Mesenchymal stem cell (in vitro differentiated cells and primary cell): ENCODE measurements at places on chromosomes 5 and 9.

GRCh38 chr5:178668579-178668978 is 41.7 kb upstream of the CLK4 start:
- no peak overlapping the region for H3K4me3 ChIP-seq
- DNase-seq, result no peak
- H3K36me3 ChIP-seq, result no peaks in the 10 kb centered on the region
- H3K27ac ChIP-seq, result no peak overlapping the region

DNA sequence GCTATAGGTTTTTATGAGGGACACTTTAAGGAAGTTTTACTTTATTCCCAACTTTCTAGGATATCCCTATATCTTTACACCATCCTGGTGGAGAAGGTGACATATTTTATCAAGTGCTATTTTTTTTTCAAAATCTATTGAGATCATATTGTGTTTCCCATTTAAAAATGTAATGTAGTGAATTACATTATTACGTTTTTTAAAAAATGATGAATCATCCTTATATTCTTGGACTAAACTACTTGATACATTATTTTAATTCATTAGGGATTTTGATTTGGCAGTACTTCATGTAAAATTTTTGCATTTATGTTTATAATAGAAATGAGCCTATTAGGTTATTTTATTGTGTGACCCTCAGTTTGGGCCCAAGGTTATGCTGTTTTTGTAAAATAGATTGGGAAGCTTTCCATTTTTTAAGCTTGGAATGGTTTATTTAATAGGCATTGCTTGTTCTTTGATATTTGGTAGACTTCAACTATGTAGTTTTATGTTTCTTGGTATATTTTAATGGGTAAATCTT is 4.1 kb downstream of the TMEM38B start:
- H3K27me3 ChIP-seq, result peaks cover 4% of the 10 kb centered on the region
- H3K4me3 ChIP-seq, result no peak overlapping the region
- no peak overlapping the region for H3K27ac ChIP-seq
- DNase-seq, result no peak
- H3K36me3 ChIP-seq, result no peaks in the 10 kb centered on the region

DNA sequence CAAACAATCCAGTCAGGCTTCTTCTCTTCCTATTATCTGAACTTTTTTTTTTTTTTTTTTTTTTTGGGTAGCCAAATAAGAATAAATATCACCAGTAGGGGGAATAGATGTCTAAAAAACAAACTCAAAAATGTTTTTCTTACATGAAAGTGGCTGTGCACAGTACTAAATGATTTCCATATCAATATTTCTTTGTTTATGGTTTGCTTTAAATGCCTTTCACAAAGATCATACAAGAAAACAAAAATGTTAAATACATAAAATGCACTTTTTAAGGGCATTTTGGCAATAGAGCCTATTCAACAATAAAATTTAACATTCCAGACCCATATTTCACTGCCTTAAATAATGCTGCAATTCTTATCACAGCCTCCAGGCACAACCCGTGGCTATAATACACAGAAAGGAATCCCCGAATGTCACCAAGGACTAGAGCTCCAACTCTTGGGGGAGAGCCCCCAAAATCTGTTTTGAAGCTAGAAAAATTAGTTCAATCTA is 91.1 kb upstream of the TBCA start:
- no peaks in the 10 kb centered on the region for H3K36me3 ChIP-seq
- H3K4me1 ChIP-seq, result no peaks in the 10 kb centered on the region
- peak; percentile 15 for DNase-seq
- no peak overlapping the region for H3K27ac ChIP-seq

GRCh38 chr5:181099602-181100086 is 31.3 kb downstream of the OR2V1 start:
- H3K27ac ChIP-seq, result no peak overlapping the region
- H3K27me3 ChIP-seq, result peaks cover 18% of the 10 kb centered on the region
- H3K4me1 ChIP-seq, result peaks cover 1% of the 10 kb centered on the region
- no peak for DNase-seq
- H3K4me3 ChIP-seq, result no peak overlapping the region

- H3K36me3 ChIP-seq, result peaks cover 23% of the 10 kb centered on the region
- no peaks in the 10 kb centered on the region for H3K27me3 ChIP-seq
- H3K4me3 ChIP-seq, result peak overlapping the region; percentile 93
- H3K27ac ChIP-seq, result no peak overlapping the region
Measured at GRCh38 chr5:176648474-176649194, 1.4 kb downstream of the TSPAN17 start.

DNA sequence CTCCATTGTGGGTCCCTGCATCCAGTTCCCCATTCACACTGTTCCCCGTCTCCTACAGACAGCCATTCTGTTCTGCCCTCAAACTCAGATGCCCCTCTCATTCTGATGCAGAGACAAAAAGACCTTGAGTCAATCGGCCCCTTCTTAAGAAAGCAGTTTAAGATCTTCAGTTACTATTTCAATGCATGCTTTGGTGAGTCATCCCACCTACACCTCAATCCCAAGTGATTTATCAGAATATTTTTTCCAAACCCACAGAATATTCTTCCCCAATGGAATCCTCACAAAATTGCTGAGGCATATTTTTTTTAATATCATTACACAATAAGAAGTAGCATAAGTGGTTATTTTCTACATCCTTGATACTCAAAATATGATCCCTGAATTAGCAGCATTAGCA is 92.4 kb upstream of the SLC1A1 start:
- H3K4me3 ChIP-seq, result no peak overlapping the region
- no peak overlapping the region for H3K27ac ChIP-seq
- DNase-seq, result no peak

DNA sequence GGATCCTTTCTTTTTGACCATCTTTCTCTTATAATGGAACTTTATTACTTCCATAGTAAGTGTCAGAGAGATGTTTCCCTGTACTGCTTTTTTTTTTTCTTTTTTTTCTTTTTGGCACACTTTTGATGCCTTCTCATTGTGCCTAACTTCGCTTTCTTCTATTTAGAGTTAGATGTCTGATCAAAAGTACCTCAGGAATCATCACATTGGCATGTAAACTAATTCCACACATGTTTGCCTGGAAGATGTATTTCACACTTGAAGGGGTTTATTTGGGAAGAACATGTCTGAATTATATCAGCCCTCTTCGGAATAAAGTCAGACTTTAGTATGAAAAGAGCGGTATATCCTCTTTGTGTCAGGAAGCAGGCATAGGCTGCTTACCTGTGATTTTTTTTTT is 35.1 kb downstream of the SMARCA2 start:
- no peak overlapping the region for H3K4me3 ChIP-seq
- no peak for DNase-seq
- H3K27ac ChIP-seq, result peak overlapping the region; percentile 39
- H3K4me1 ChIP-seq, result peaks cover 7% of the 10 kb centered on the region

DNA sequence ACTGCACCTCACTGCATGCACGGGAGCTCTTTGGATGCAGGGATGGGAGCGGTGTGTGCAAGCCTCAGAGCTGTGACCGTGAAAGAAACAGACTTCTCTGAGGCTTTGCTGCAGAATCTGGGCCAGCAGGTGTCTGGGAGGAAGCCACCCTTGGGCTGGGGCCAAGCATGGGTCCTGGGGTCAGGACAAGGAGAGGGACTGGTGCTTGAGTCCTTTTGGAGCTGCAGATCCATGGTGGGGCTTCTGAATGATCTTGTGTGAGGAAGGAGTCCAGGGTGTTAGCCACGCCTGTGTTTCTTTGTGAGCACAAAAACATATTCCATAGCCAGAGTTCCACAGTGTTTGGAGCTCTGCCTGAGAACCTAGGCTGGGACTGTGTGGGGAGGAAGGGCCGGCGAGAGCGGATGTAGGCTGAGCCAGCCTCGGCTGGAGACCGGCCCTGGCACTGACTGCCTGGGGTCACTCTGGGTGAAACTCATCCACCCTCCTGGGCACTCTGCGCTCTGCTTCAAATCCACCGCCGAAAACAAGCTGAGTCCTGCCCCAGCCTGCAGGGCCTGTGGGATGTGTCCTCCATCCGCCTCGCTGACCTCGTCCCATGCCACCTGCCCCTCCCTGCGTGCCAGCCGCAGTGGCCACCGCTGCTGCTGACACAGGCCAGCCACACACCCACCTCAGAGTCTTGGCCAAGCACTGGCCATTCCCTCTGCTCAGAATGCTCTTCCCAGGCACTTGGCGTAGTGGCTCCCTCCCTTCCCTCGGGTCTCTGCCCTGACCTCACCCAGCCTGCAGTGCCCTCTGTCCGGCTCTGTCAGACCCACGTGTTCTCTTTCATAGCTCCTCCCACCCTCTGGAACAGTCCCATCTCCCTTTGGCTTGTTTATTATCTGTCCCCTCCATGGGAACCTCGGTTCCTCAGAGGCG is 26.7 kb downstream of the ERGIC1 start:
- H3K27me3 ChIP-seq, result no peaks in the 10 kb centered on the region
- H3K4me1 ChIP-seq, result peaks cover 42% of the 10 kb centered on the region
- no peak overlapping the region for H3K4me3 ChIP-seq
- H3K27ac ChIP-seq, result peak overlapping the region; percentile 11

GRCh38 chr5:34415559-34416198 is 240.4 kb upstream of the RAI14 start:
- peaks cover 2% of the 10 kb centered on the region for H3K4me1 ChIP-seq
- H3K27me3 ChIP-seq, result no peaks in the 10 kb centered on the region
- peak; percentile 78 for DNase-seq
- H3K27ac ChIP-seq, result no peak overlapping the region

DNA sequence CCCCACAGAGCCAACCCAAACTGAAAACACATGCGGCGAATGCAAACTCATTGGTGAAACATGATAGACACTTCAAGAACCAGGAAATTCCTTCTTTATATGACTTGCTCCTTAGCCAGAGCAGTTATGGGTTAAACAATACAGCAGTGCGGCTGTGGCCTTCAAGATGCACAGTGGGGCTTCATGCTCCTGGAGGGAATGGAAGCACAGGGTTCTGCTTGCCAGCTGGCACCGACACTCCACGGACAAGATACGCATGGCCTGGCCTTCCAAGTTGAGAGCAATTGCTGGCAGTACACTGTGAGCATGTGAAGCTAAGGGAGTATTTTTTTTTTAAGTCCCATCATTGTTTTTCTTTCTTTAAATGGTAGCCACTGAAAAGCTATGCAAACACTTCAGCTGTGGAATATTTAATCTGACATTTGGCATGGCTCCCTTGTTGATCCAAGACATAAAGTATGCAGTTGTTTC is 451.6 kb upstream of the CD180 start:
- H3K27ac ChIP-seq, result peak overlapping the region; percentile 72
- DNase-seq, result no peak
- no peaks in the 10 kb centered on the region for H3K36me3 ChIP-seq
- H3K27me3 ChIP-seq, result no peaks in the 10 kb centered on the region
